ENCODE measurements at places on chromosomes 11 and 22. TPM values are rescaled to one million over a fixed set of nuclear protein-coding genes. Genes with fewer than 3 reads are reported as not detected.

DNA sequence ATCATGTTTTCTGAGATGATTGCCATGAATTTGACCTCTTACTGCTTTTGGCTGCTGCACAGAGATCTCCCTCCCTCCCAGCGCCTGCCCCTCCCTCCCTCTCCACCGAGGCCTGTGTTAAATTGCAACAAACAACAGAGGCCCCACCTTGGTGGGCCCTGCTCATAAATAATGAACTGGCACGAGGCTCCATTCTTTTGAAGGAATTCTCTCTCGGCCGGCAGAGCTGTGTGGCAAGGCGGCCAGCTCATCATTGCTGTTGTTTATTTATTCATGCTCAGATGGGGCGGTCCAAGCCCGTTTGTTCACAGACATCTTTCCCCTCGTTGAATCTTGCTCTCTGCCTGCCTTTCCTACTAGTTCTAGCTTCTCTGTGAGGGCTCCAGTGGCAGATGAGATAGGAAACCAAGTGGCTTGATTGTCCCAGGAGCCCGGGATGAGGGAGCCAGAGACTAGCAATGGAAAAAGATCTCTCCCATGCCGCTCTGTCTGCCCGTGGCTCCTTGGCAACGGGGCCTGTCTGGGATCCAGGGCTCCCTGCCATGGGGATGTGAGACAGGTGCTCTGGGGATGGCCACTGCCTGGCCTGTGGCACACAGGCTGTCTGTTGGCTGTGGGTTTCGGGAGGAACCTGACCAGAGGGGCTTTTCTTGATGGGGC lies 192.6 kb downstream of the DSCAML1 start:
- DNase-seq: no peak

- no peak for DNase-seq
Measured at GRCh38 chr11:128666397-128666796, 27.5 kb upstream of the FLI1 start.

DNA sequence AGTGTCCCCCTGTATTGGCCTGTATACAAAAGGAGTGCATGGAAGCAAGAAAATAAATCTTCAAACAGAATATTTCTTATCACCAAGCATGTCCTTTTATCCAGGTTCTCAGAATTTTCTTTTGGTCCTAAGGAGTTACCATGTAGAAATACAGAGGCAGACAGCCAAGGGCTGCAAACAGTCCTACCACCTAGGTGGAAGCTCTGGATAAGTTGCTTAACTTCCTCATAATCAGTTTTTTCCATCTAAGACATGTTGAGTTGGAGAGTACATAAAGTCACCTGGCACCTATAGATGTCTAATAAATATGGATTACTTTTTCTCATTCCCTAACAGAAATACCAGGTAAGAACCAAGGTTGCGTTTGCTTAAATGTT lies 57.0 kb upstream of the BLID start:
- DNase-seq: no peak

GRCh38 chr11:77374611-77375031 lies 73.1 kb upstream of the GDPD4 start:
- peak; percentile 16 for DNase-seq

GRCh38 chr11:117205211-117205818 lies 6.1 kb downstream of the TAGLN start:
- DNase-seq: no peak

- DNase-seq: no peak
Measured at GRCh38 chr11:11294551-11294855, 58.5 kb downstream of the CSNK2A3 start.

- DNase-seq: no peak
Measured at GRCh38 chr22:21791635-21792625, 56.3 kb upstream of the YPEL1 start.

SHISAL1 gene
- 1.9 TPM for total RNA-seq

DNA sequence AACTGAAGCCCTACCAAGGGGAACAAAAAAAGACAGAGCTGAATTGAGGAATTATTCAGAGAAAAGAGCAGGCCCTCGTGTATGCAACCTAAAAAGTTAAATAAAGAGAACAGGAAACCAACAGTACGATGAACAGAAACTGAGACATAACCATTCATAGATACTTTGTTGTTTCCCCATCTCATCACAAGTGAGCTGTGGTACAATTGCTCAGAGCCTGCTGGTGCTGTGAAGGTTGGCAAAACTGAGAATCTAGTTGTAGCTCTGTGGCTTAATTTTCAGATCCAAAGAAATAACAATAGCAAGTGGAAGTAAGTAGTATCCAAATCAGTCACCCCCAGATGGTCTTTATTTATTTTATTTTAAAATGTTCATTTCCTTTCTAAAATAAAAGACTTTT lies 37.7 kb upstream of the BLID start:
- DNase-seq: no peak

GRCh38 chr11:60165951-60166350 lies 16.9 kb downstream of the MS4A6A start:
- DNase-seq: no peak

- no peak for DNase-seq
Measured at GRCh38 chr11:128628325-128628673, 40.9 kb upstream of the ETS1 start.

GRCh38 chr11:103618528-103618927 lies 417.9 kb upstream of the DDI1 start:
- no peak for DNase-seq

DNA sequence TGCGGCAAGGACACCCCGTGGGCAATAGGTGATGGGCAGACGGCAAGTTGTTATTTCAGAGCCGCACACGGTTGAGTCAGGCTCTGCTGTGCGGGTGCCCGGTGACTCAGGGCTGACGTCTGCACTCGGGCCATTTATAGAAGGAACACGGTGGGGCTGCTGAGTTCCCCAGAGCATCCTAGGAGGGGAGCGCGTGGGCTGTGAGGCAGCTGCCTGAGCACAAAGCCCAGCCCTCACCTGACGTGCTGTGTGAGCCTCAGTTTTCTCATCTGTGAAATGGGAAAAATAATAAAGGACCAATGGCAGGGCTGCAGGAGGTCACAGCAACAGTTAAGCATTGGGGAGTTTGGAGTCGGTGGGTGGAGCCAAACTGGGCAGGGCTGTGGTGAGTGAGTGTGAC lies 11.3 kb upstream of the RHOD start:
- no peak for DNase-seq

MMP27 gene
- not detected for total RNA-seq

USP28 gene
- 19.5 TPM for total RNA-seq

OR5AR1 gene
- total RNA-seq: not detected

GATD1 gene
- total RNA-seq: 33.3 TPM

DNA sequence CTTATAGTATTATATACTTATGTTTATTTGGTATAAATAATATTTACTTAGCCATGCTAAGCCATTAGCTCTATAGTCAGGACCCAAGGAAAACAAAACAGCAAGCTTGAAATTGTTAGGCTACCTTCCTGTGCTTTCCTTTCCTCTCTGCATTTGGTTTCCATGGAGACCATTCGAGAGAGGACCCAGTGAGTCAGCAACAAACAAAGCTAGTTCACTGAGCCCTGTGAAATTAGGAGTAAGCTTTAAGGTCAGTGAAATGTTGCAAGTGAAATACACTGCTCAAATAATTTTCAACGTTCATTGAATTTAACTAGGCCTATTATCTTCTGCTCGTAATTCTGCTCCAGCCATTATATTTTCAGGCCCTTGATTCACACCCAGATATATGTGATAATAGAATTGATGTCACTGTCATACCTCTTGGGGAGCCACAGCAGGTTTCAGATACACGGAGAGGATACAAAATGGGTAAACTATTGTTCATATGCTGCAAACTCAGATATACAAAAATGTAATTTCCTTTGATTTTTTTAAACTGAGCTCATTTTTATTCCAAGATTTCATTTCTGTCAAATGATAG lies 9.1 kb upstream of the OR10D3 start:
- DNase-seq: no peak

GRCh38 chr11:73266646-73267020 lies 5.5 kb upstream of the P2RY6 start:
- no peak for DNase-seq

DNA sequence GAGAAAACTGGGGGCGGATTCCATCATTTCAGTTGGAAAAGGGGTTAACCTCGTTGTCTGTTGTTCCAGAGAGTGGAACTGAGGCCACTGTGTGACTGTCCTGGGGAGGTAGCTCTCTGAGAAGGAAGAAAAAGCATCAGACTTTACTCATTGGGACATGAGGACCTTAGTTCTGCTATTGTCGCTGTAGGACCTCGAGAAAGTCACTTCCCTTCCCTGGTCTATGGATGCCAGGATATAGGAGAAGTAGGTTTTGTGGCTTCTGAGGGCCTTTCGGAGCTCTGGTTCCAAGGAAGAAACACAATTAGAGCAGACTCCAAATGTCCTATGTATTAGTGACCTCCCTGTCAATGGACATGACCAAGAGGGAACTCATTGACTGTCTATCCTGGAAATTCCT lies 6.2 kb downstream of the MYO18B start:
- DNase-seq: no peak

DNA sequence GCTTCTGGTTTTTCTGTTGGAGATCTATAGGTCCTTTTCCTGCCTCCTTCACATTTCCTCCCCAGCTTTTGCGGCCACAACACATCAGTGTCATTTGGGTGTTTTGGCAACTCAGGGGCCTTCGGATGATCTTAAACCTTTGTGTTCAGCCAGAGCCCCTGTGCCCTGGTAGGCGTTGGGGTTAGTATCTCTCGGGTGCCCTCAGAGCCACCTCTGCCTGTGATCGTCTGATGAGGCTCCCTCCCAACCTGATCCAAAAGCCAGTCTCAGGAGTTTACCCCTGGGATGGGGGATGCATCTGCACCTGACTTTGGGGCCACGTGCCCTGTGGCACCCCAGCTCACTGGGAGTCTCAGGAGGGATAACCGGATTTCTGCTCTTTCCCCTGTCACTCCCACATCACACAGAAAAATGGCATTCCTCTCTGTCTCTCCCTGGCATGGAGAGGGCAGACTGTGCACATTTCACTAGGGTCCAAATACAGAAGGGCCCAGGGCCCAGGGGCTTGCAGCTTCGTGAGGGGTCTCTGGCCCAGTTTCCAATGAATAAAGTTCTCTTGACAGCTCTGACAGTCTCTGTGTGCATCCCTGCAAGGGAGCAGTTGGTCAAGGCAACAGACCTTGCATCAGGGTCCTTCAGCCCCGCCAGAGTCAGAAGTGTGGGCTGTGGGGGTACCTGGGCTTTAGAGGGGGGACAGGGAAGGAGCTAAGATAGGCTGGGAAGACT lies 2.6 kb downstream of the RNF26 start:
- no peak for DNase-seq

GRCh38 chr11:88188932-88189253 lies 13.7 kb upstream of the RAB38 start:
- no peak for DNase-seq

POU2AF3 gene
- total RNA-seq: 7.8 TPM

DNA sequence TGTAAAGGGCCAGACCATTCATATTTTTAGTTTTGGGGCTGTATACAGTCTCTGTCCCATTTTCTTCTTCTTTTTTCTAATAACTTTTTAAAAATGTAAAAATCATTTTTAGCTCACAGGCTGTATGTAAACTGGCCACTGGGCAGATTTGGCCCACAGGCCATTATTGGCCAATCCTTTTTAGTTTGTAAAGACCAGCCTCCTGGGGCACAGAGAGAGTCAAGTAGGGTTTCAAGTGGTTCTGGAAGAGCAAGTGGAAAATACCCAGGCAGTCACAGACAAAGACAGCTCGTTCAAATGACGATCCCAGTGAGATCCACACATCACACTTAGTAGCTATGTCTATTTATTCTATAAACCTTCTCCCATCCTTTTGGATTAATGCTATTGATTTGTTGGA lies 150.2 kb upstream of the ARHGAP20 start:
- DNase-seq: no peak

- no peak for DNase-seq
Measured at GRCh38 chr22:27476729-27477128, 324.8 kb downstream of the MN1 start.

- DNase-seq: no peak
Measured at GRCh38 chr11:120928627-120929026, 95.3 kb upstream of the TBCEL start.

SYT13 gene
- 10.5 TPM for total RNA-seq

DNA sequence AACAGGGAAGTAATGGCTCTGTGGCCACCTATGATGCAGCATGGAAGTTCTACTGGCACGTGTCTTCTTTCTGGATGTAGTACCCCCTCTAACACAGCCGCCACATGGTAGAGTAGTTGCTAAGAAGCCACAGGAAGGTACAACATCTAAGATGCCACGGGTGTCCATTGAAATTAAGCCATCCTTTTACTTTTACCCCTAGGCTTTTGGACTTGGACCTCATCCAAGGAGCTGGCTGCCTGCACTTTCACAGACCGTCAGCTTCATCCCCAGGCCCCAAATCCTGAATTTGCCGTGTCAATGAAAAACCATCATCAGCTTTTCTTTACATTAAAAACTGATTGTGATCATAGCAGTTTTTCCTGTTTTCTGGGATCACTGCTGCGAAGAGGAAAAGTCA lies 102.4 kb downstream of the RPL27A start:
- DNase-seq: no peak

- no peak for DNase-seq
Measured at GRCh38 chr11:10087186-10087922, 206.7 kb downstream of the SBF2 start.

OR56B1 gene
- total RNA-seq: not detected

- no peak for DNase-seq
Measured at GRCh38 chr22:41177040-41177621, 28.0 kb upstream of the L3MBTL2 start.

- DNase-seq: no peak
Measured at GRCh38 chr11:32226480-32226879, 135.6 kb downstream of the RCN1 start.

- DNase-seq: no peak
Measured at GRCh38 chr22:43203471-43203981, 16.6 kb upstream of the TTLL12 start.

SLC22A6 gene
- total RNA-seq: not detected

DNA sequence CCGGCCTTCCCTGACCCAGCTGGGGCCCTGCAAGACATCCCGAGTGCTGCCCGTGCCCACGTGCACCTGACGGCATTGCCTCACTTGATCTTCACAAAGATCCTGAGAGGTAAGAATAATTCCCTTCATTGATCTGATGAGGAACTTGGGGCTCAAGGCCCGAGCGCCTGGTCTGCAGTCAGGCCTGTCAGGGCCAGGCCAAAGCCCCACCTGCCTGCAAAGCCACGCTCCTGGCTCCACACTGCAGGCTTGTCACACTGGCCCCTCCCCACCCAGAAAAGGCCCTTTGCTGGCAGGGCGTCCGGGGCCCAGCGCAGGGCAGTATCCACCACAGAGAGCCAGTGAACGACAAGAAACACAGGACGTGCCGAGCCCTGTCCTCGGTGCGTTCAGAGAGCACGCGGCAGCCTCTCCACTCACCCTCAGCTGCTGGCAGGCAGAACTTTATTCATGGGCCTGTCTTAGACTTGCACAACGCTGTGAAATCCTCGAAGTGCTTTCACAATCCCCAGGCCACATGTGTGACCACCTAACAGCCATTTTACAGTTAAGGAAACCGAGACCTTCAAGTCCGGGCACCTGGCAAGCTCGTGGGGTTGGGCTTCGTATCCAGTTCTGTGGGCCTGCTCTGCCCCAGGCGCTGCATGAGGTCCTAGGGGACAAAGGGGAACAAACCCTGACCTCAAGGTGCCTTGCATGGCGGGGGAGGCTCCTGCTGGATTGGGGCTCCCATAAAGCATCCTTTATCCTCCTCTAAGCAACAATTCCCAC lies 14.8 kb downstream of the KIAA0930 start:
- DNase-seq: peak; percentile 38
